HFFc6 (cell line): ENCODE measurements at places on chromosomes 2 and 18.

DNA sequence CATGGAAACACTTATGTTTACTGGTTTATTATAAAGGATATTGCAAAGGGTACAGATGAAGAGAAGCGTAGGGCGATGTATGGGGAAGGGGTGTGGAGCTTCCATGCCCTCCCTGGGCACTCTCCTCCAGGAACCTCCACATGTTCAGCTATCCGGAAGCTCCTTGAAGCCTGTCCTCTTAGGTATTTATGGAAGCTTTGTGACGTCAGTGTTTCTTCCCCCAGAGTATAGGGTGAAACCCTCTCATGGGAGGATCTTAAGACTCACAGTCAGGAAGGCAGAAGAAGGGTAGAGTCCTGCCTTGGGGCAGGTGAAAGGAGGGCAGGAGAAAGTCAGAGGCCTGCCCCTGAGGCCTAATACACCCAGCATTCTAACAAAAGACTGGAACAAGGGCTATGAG, 61.3 kb upstream of the CREB1 start:
- no peak for DNase-seq

- DNase-seq: no peak
Measured at GRCh38 chr2:9769171-9770005, 73.9 kb upstream of the TAF1B start.

DNA sequence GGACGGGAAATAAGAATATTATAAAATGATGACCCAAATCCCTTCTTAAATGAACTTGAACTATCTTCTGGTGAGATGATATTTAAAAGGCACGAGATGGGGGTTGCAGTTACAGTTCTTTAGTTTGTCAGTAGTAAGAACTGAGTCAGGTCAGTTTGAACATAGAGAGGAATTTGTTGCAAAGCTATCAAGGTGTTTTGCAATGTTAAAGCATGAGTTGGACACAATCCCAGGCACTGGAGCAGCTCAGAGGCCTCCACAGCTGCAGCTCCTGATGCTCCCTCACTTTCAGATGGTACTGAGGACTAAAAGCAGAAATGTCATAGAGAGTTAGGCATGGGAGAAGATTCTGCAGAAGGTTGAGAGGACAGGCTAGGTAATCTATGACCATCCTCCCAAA, 236.0 kb downstream of the BCL2 start:
- no peak for DNase-seq

DNA sequence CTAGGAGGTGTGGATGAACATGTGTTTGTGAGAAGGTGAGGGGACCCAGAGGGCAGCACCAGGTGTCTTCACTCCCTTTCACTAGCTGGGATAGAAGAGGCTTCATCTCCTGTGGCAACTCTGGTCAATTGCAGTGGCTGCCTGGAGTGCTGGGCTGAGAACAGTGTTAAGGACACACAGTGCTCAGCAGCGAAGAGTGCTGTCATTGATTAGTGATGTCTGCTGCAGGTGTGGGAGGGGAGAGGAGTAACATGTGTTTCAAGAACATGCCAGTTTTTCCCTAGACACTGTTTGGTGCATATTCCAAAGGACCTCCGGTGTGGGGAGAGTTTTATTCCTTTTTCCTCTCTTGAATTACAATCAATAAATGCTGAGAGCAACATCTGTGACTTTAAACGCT, 95.9 kb upstream of the CXCR4 start:
- DNase-seq: no peak

GRCh38 chr2:85353876-85354285, 447 bp downstream of the RETSAT start:
- peak; percentile 36 for DNase-seq

GRCh38 chr18:10565835-10566234, 40.0 kb downstream of the NAPG start:
- DNase-seq: no peak

DNA sequence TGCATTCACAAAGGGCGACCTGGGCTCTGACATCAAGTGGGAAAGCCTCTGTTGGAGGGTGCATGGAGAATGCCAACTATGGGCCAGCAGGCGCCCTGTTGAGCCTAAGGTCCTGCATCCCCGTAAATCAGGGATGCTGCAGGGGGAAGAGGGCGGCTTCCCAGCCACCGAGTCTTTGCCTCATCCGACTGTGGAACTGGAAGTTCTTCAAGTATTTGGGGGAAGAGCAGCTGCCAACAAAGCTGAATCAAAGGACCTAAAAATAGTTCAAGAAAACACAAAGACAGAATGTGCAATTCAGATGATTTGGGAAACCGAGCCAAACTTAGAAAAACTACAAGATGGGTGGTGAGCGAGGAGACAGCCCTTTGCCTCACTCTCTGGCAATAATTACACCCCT, 281.1 kb upstream of the MGAT5 start:
- peak; percentile 57 for DNase-seq

GRCh38 chr2:192128655-192129054, 66.1 kb downstream of the TMEFF2 start:
- no peak for DNase-seq

GRCh38 chr2:20609349-20609994, 41.4 kb downstream of the HS1BP3 start:
- DNase-seq: peak; percentile 32

- no peak for DNase-seq
Measured at GRCh38 chr2:214737188-214737587, 72.3 kb downstream of the BARD1 start.

GRCh38 chr2:100062336-100062735, 80.1 kb downstream of the AFF3 start:
- no peak for DNase-seq

DNA sequence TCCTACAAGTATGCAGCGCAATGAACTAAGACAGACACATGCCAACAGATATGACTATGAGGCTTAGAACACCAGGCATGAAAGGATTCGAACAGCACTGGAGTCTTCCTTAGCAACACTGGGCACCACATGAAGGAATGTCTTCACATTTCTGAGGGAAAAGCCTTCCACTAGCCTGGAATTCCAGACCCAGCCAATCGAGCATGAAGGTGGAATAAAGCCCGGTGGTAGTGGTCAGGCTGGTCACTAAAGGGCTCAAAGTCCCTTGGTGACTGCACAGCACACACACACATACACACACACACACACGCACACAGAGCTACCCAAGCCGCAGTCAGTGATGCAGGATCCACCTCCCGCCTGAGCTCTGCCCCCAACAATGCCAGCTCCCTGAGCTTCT, 19.7 kb upstream of the SFXN5 start:
- peak; percentile 58 for DNase-seq

- DNase-seq: peak; percentile 73
Measured at GRCh38 chr2:220499225-220499624, 871.8 kb downstream of the SLC4A3 start.

- DNase-seq: no peak
Measured at GRCh38 chr2:113182471-113183260, 8.9 kb downstream of the PSD4 start.

DNA sequence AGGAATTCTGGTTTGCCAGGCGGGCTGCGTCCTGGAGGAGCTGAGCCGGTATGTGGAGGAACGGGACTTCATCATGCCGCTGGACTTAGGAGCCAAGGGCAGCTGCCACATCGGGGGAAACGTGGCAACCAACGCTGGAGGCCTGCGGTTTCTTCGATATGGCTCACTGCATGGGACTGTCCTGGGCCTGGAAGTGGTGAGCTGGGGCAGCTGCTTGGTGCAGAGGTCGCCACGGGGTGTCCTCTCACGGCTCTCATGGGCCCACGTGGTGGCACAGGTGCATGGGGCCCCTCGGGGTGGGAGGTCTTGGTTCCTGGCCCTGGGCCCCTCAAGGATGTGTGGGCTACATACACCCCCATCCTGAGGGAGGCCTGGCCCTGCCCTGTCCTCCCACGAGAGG, 9.2 kb downstream of the D2HGDH start:
- no peak for DNase-seq

DNA sequence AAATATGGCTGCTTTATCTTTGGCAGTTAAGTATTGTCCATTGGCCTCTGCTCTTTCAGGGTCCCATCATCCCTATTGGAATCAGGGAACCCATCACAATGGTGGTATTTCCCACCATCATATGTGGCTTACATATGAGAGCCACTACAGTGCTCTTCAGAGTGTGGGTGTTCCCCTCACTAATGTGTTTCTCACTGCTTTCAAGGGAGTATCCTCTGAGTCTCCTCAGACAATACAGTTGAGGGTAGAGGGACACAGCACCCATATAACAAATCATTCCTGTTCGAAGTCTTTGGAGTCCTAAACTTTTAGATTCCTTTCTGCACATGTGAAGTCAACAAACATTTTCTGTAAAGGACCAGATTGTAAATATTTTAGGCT, 48.8 kb upstream of the DNAJC10 start:
- DNase-seq: no peak

- no peak for DNase-seq
Measured at GRCh38 chr2:10317646-10318045, 14.9 kb downstream of the HPCAL1 start.

DNA sequence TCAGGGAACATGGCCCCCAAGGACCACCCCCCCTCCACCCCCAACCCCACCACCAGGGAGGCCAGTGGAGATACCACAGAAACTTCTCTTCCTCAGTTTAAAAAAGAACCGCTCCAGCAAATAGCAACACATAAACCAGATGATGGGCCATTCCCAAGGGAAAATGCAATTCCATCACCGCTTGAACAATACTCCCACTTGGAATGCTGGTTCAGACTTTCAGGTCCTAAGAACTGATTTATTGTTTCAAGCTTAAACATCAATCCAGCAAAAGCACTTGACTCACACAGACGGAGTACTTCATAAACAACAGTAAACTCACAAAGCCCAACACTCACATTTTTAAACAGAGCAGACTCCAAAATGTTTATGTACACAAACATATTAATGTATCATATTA, 6.9 kb downstream of the HDAC4 start:
- DNase-seq: no peak

GRCh38 chr2:182377467-182377866, 49.4 kb downstream of the PDE1A start:
- no peak for DNase-seq

DNA sequence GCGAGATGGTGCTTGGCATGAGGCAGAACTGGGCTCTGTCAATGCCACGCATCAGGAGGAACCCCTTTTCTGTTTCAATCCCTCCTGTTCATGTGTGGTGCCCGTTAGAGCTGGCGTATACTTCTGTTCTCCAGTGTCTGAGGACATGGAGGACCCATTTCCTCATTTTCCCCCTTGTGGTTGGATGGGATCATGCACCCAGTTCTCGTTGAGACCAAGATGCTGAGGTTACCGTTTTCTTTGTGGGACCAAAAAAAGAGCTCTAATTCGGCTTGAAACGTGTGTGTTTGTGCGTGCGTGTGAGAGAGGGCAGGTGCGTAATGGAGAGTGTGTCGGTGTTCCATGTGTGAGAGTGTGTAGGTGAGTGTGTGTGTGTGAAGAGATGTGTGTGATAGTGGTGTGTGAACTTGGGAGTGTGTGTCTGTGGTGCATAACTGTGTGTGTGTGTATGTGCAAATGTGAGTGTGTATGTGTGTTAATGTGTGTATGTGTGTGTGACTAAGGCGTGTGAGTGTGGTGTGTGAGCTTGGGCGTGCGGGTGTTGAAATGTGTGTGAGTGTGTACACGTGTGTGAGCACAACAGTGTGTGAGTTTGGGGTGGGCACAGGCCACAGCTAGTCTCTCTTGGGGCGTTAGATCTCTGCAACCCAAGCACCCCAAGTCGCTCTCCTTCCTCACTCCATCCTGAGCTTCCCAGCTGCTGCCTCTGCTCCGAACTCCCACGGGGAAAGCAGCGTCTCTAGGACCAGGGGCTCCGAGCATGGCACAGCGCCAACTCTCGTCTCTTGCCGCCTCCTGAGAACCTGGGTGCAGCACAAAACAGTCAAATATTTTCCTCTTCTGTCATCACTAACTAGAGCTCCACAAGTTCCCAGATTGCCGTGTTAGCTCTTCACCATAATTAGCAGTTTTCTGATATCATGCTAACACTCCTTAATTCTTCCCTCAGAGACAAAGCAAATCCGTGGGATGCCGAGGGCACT, 75.8 kb downstream of the LONRF2 start:
- no peak for DNase-seq
